NK-92 treated with Interleukin-12 subunit alpha and Interleukin-12 subunit beta, amount 100 ng/mL, for 24 hours (cell line): ENCODE measurements at places on chromosomes 12 and 14.
A peak's percentile ranks its signal among the peaks of the same experiment; 100 is the strongest.

- DNase-seq, result no peak
Observed at GRCh38 chr12:131066886-131067490, 113.3 kb downstream of the ADGRD1 start.

- no peak for DNase-seq
Observed at GRCh38 chr12:127293507-127294310, 973.3 kb upstream of the TMEM132C start.

DNA sequence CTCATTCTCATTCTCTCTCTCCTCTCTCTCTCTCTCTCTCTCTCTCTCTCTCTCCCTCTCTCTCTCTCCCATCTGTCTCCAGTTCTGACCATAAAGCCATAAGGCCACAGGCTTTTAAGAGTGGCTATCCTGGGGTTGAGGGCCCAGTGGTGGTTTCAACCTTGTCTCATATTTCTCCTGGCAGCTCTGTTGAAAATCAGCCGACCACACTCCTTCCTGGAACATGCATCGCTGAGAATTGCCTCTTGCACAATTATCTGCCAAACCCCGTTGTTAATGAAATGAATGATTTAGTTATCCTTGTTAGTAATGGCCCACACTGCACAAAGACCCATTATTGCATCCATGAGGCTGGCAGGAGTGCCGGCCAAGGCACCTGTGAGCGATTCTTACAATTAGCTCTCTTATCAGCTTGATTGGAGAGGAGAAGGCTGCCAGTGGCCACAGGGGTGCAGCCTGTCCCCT lies 30.4 kb upstream of the KCNA5 start:
- DNase-seq, result no peak

DNA sequence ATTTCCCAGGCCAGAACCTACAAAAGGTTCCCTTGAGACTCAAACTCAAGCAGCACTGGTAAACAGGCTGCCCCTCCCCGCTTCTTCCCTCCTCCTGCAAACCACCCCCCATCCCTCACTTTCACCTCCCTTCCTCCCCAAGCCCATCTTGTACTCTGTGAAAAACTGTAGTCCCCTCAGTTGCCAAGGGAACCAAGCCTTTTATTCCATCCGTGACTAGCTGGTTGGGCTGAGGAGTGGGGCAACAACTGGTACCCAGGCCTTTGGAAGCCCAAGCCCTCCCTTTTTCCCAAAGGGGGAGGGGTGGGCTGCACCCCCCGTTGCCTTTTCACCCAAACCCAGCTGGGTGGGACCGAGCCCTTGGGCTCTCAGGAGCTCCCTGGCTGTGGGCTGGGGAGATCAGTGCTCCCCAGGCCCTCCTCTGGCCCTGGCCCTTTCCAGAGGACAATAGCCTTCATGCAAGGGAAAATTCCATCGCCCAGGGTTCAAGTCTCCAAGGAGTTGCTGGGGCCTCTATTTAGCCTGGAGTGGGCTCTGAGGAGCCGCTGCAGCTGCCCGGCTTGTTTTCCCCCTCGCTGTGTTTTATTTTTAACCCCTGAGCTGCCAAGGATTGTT lies 61.9 kb downstream of the ZFP36L1 start:
- no peak for DNase-seq

GRCh38 chr14:53764846-53765245 lies 191.8 kb downstream of the BMP4 start:
- no peak for DNase-seq

- DNase-seq, result no peak
Observed at GRCh38 chr14:55347040-55347439, 64.6 kb downstream of the ATG14 start.

DNA sequence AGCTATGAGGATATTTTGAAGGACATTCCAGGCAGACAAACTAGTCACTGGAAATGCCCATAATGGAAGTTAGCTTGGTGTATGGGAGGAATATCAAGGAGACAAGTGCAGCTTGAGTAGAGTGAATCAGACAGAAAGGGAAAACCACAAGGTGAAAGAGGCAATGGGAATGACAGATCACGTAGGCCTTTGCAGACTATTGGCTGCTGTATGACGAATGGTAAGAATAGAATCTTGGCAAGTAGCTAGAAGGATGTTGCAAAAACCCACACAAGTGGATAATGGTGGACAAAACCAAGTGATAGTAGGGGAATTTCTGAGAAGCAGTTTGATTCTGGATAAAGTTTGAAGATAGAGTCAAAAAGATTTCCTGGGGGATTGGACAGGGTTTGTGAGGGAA lies 196.9 kb upstream of the NOVA1 start:
- no peak for DNase-seq

GRCh38 chr12:31868965-31869364 lies 90.2 kb upstream of the RESF1 start:
- DNase-seq, result no peak

- no peak for DNase-seq
Observed at GRCh38 chr12:41459111-41459905, 271.2 kb downstream of the PDZRN4 start.

DNA sequence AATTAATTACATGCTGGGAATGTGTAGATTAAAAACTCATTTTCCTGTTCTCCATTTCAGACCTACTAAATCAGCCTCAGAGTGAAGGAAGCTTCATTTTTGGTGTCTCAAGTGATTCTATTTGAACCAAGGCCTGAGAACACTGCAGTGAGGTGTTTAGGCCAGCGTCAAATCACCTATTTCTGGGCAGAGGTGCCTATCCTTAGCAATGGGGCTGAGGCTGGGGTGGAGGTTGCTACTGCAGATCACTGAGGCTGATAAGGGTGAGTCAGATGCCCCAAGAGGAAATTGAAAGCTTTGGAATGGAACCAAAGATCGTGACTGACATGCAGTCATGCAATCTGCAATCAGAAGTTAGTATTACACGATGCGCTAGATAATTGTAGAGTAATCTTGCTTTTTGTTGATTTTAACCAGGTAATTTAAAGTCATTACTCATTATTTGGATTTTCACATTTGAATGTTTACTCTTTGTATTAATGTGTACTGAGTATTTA lies 4.4 kb downstream of the TXNRD1 start:
- peak; percentile 52 for DNase-seq

- DNase-seq, result no peak
Observed at GRCh38 chr14:91575469-91576208, 65.5 kb upstream of the PPP4R3A start.

DNA sequence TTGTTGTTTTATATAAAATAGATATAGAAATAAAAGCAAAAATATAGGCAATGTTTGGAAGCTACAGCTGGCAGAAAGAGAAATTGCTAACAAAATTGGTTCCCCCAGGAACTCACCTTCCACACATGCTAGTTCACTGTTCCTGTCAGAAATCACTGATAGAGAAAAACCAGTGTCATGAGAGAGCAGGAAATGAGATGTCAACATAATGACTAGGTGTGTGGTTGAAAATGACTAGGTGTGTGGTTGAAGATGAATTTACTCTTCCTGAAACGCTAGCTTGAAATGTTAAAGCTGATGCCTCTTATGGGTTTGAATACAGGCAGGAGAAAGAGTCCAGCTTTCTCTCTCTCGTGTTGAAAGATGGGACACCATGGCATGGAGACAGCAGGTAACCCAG lies 216.3 kb downstream of the C12orf42 start:
- no peak for DNase-seq

- DNase-seq, result no peak
Observed at GRCh38 chr12:32477714-32478113, 78.4 kb downstream of the FGD4 start.

DNA sequence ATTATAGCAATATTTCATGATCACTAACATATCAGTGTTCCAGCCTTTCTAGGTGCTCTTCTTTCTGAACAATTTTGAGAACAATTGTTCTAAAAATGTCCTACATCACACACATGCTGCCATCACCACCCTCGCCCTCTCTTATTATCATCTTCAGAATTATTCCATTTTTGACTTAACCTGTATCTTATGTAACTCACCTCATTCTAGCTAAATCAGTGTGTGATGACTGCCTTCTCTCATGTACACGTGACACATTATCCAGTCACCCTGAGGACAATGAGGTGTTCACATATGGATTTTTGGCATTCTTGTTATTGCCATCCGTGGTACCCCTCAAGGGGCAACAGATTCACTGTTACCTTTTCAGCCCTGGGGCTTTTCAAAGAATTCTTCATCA lies 87.3 kb downstream of the RFX4 start:
- no peak for DNase-seq

GRCh38 chr12:14689144-14689543 lies 7.3 kb downstream of the GUCY2C start:
- no peak for DNase-seq

DNA sequence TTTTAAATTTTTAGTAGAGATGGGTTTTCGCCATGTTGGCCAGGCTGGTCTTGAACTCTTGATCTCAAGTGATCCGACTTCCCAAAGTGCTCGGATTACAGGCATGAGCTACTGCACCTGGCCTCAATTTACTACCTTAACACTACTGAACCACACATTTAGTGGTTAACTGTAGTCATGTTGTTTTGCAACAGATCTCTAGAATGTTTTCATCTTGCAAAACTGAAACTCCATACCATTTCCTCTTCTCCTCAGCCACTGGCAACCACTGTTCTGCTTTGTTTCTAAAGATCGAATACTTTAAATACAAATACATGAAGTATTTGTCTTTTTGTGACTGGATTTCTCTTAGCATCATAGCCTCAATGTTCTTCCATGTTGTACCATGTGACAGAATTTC lies 15.4 kb upstream of the SMCO2 start:
- no peak for DNase-seq

- no peak for DNase-seq
Observed at GRCh38 chr12:85713373-85713772, 122.8 kb downstream of the RASSF9 start.

GRCh38 chr12:65152012-65152411 lies 17.4 kb upstream of the LEMD3 start:
- no peak for DNase-seq

GRCh38 chr12:91687052-91688017 lies 458.3 kb downstream of the BTG1 start:
- DNase-seq, result no peak

GRCh38 chr12:12331244-12331771 lies 18.7 kb downstream of the MANSC1 start:
- no peak for DNase-seq

DNA sequence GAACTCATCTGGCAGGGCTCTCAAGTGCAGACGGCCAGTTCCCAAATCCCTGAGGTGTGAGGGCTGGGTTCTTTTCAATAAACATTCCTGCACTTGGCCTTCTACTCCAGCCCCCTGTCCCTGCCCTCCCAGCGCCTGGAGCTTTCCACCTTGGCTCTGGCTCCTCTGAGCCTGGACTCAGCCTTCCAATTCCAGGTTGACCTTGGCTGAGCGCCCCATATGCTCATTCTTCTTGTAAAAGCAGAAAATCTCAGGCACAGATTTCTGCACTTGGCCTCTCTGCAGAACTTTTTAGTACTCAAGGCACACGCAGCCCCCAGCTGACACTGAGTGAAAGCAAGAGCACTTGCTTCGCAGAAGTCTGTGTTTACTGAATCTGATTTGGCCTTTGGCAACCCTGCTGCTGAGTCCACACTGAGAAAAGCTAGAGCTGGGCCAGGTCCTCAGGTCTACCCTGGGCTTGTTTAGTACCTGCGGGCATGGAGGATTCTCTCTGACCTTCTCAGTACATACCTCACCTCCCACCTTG lies 222.7 kb downstream of the MSRB3 start:
- no peak for DNase-seq

DNA sequence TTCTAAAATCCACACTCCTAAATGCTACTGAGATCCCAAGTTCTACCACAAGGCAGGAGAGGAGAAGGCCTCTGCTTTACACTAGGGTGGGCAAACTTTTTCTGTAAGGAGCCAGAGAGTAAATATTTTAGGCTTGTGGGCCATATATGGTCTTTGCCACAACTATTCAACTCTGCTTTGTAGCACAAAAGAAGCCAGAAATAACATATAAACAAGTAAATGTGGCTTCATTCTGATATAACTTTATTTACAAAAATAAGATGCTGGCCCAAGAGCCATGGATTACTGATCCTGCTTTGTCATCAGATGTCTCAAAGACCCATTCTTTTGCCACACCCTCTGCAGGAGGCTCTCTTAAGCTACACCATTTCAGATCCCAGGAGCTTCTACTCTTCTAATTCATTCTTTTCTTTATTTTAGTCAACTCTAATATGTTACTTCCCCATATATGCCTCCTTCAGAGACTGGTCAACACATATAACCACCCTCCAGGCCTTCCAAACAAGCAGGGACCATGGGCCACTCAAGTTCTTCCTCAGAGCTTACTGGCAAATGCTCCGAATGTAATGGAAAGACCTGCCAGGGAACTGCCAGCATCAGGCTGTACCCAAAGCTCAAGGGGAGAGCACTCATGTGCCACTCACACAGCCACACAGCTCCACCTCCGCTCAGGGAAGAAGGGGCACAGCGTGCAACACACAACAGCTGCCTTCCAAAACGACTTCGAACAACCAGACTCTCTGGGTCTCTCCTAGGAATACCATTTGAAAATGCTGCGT lies 15.6 kb downstream of the APPL2 start:
- DNase-seq, result no peak

GRCh38 chr14:61663312-61663979 lies 31.9 kb upstream of the HIF1A start:
- DNase-seq, result no peak
